CD4-positive, alpha-beta T cell treated with Interleukin-2 at 100 ng/mL for 4 hours (primary cell): ENCODE measurements at places on chromosomes 16 and 17.

- no peak for DNase-seq
Measured at GRCh38 chr17:2055292-2056205, 646 bp downstream of the HIC1 start.

DNA sequence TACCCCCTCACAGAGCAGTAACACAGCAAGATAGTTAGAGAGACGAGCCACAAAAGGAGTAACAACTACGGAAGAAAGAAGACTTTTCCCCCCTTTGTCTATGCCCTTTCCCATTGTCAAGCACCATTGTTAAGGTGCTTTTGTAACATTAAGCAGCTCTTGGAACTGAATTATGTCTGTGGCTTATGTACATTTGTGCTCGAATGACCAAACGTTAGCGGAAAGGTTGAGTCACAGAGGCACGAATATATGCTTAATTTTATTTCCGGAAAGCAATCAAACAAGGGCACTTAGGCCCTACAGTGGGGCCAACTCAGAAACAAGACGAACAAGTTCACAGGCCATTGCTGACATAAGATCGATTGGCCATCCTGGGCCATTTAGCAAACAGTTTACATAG lies 109.5 kb downstream of the ANKFN1 start:
- no peak for DNase-seq

DNA sequence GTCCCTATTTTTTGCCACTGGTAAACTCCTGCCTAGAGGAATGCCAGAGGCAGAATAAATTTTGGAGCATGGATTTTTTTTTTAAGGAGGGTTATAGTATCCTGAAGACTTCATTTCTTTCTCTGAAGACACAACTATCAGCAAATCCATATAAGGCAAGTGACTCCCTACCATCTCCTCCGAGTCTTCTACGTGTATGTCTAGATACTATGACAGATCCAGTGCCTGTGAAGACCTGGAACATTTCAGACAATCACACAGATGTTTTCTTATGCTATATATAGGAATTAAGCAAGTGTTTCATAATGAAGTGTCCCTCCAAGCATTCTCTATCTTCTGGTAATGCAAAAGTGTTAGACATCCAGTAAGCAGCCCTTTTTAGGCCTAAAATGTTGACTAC lies 255.5 kb upstream of the TBX2 start:
- no peak for DNase-seq

- DNase-seq, result no peak
Measured at GRCh38 chr16:17474037-17474436, 3.3 kb upstream of the XYLT1 start.

DNA sequence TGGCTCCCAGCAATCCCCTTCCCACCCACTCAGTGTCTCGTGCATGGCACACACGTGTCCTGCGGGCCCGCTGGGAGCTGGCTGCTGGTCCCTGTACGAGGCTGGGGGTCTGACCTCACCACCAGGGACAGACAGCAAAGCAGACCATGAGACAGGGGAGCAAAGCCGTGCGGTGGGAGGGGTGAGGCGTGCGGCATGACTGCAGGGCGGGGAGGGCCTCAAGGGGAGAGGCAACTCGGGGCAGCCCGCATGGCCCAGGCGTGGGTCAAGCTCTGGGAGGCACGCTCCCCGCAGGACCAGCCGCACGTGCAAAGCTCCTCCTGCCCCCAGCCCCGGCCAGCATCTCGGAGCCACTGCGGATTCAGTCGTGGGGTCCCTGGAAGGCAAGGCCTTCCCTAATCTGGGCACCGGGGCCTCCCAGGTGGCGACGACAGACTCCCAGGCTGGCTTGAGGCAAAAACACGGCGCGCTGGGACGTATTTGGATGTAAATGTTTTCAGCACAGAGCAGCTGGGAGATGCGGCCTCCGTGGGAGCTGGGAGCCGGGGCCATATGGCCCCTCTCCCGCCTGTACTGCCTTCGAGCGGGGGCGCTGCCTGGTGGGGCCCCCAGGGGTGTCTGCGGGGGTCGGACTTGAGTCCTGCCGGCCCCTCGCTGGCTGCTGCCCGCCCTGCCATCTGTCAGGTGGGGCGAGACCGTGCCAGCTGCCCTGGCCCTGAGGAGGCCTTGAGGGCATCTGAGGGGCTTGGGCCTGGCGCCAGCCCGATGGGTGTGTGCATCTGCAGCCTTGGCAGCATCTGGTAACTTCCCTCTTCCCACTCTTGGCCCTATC lies 12.2 kb upstream of the CBFA2T3 start:
- no peak for DNase-seq

GRCh38 chr17:79045001-79045729 lies 21.2 kb downstream of the C1QTNF1 start:
- DNase-seq, result no peak

GRCh38 chr16:54233615-54234014 lies 53.0 kb downstream of the IRX3 start:
- no peak for DNase-seq

GRCh38 chr17:19288453-19288852 lies 51.3 kb downstream of the EPN2 start:
- no peak for DNase-seq

DNA sequence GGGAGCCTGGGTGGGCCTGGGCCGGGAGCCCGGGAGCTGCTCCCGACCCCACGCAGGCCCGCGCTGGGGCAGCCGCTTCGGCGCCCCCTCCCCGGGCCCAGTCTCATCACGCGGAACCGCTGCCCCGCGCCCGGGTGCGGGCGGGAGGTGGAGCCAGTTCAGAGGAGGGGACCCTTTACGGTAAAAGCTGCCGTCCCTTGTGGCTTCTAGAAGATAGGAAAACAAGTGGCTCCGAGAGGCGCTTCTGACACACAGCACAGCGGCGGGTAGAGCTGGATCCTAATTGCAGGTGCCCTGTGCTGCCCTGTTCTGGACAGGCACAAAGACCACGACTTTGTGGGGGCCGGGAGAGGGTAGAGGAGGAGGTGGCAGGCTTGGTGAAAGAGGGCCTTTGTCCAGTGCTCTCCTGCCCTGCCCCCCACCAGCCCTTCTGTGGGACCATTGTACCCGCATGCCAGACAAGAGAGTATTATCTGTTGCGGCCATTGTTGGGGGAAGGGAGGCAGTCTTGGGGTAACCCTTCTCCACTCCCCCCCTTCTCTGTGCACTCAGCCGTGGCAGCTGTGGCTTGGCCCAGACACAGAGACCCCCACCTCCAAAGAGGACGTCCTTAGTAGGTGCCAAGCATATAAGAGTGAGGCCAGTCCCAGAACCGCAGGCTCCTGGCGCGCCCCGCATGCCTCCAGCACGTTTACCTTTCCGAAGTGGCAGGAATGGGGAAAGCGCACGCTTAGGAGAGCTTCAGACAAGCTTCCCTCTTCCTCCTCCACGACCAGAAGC lies 736 bp downstream of the CNP start:
- peak; percentile 28 for DNase-seq

- no peak for DNase-seq
Measured at GRCh38 chr16:48790151-48790550, 180.2 kb upstream of the N4BP1 start.

DNA sequence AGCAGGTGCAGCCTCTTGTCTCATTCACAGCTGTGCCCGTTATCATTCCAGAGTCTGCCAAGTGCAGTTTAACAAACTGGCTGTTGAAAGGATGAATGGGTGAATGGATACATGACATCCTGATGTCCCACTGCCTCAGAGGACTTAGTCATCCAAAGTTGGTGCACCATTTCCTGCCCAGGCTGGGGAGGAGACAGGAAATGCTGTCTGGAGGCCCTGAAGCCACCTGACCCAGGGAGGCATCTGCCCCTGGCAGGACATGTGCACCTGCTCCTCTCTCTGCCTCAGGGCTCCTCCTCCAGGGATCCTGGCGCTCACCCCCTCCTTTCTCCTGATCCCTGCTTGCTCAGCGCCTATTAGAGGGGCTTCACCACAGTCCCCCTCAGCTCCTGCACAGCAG lies 1.8 kb upstream of the CD300C start:
- DNase-seq, result no peak

- DNase-seq, result no peak
Measured at GRCh38 chr17:65750166-65750565, 188.7 kb upstream of the AXIN2 start.

DNA sequence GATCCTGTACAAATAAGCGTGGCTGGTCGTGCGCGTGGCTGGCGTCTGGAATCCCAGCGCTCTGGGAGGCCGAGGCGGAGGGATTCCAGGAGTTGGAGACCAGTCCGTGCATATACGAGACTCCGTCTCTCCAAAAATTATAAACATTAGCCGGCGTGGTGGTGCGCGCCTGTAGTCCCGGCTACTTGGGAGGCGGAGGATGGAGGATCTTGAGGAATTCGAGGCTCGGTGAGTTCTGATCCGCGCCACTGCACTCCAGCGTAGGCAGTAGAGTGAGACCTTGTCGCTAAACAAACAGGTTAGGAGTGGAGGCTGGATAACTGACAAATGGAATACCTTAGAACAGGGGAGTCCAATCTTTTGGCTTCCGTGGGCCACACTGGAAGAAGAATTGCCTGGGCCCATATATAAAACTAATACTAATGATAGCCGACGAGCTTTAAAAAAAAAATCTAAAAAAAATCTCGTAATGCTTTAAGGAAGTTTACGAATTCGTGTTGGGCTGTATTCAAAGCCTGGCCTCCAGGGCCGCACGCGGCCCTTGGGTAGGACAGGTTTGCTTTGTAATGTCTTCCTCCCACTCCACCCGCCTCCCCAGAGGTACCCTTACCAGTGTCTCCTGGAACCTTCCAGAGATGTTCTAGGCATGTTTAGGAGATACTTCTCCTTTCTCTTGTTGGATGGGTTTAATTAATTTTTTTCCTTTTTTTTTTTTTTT lies 909 bp upstream of the RSL1D1 start:
- DNase-seq, result no peak

- no peak for DNase-seq
Measured at GRCh38 chr17:10769840-10770239, 34.1 kb downstream of the TMEM238L start.

DNA sequence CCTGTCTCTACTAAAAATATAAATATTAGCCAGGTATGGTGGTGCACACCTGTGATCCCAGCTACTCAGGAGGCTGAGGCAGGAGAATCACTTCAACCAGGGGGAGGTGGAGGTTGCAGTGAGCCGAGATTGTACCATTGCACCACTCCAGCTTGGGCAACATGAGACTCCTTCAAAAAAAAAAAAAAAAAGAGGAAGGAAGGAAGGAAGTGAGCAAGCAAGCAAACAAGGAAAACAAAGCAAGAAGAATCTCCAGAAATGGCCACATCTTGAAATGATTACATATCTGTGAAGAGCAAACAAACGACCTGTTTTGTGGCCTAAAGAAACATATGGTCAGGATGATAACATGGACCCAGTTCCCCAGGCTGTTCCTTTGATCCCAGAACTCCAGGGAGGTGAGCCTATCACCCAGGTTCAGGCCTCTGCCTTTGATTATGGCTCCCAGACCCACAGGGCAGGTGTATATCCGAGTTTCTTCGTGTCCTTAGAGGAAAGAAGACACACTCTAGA lies 8.9 kb downstream of the ACOX1 start:
- DNase-seq, result no peak

GRCh38 chr16:48511716-48512115 lies 98.3 kb downstream of the N4BP1 start:
- no peak for DNase-seq

DNA sequence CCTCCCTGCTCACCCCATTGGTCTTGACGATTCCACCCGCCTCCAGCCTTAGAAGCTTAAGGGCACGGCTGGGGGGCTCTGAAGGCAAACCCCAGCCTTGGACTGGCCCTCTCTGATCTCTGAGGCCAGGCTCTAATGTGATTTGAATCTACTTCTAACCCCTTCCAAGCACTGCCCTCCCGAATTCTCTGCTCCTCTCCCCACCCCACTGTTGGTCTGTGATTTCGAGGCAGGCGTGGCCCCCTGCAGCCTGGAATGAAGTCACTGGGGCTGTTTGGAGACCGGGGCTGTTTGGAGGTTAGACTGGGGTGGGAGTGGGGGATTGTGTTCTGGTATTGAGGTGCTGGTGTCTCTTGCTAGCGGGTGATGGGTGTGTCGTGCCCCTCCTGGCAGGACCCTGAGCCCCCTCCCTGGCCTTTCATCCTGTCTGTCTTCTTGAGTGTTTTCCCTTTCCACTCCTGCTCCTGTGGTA lies 2.2 kb downstream of the GRB7 start:
- DNase-seq, result no peak

DNA sequence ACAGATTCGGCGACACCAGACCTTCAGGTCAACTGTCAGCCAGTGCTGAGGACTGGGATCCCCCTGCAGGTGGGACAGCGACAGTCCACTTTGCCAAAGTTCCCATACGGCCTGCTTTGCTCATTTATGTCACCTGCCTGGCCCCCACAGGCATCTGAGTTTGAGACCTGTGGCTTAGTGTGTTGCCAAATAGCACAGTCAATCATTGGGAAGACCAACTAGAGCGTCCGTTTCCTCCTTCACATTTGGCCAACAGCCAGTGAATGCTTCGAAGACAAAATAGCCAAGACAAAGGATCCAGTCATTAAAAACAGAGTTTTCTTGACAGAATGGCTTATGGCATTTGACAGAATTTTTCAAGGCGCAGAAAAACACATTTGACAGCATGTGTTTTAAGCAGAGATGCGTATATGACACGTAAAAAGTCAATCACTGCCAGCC lies 113.8 kb downstream of the ABCC12 start:
- DNase-seq, result no peak

DNA sequence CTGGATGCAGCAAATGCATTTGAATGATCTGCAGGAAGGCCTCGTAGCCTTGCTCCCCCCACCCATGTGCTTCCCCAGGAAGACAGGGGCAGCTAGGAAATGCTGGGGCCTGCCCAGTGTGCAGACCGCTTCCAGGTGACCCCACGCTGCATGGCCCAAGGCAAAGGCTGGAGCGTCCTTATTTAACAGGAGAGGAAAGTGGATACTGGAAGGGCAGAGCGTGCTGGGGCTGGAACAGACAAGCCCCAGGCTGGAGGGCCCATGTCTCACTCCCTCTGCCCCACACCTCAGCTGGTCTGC lies 26.1 kb upstream of the NPTX1 start:
- DNase-seq, result no peak

GRCh38 chr17:34207572-34207971 lies 47.5 kb upstream of the CCL2 start:
- DNase-seq, result no peak

- DNase-seq, result no peak
Measured at GRCh38 chr17:6548578-6549330, 7.6 kb downstream of the PITPNM3 start.

- DNase-seq, result no peak
Measured at GRCh38 chr16:89573826-89574680, 1.5 kb upstream of the CPNE7 start.

DNA sequence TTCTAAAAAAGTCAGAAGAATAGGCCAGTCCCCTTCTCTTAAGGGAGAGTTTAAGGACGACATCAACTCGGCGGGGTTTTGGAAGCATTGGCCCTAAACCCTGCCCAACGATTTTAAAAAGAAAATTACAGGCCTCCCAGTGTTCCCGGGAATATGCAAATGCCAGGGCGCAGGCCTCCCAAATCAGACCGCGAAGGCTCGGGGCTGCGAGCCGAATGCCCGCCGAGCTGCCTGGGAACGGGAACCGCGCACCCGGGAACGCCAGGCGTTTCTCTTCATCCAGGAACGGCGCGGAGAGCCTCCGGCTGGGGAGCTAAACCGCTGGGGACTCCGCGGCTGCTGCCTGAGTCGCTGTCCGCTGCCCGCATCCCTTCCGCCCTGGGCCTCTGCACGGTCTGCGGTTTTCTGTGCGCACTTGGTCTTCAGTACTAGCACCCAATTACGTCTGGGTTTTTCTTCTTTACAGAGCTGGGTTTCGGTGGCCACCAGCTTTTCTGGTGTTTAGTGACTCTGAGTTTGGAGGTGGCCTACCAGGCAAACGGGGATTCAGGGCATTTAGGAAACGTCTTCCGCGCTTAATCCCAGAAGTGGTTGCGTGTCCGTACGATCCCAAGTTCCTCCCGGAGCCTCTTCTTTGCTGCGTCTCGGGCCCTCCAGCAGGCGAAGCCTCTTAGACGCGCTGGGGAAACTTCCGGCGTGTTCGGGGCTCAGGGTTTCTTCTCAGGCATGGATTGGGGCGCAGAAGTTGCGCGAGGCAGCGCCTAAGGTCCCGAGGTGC lies 5.7 kb downstream of the IRX5 start:
- DNase-seq, result no peak
